Stimulated activated naive CD4-positive, alpha-beta T cell treated with Interleukin-2 at 50 U/mL for 16 hours (primary cell): ENCODE measurements at places on chromosomes 2 and 18.

DNA sequence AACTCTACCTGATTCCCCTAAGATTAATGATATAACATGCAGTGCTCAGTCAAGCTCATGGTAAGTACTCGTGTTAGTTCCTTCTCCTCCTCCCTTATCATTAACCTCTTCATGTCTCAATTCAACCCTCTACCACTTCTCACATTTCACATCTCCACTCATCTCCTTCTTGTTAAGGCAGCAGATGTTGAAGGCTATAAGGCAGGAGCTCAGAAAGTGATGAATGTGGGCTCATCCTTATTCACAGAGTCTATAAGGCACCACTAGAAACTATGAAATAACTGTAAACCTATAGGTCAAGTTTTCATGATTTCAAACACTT is 56.0 kb downstream of the CLHC1 start:
- no peak for DNase-seq

DNA sequence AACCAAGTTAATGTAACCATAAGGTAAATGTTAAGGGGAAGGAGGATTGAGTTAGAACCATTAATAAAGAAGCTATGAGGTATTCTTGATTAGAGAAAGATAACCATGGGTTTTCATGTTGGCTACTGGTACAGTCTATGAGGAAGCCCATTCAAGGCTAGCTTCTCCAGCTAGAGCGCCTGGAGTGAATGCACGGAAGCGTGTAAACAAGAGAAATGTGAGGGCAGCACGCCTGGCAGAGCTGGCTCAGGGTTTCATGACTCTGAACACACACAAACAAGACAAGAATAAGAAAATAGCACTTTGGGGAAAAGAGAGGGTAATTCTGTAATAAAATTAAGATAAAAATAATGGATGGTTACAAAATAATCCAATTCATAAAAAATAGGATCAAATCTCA is 255.3 kb downstream of the PDE11A start:
- DNase-seq = no peak

GRCh38 chr2:149701241-149701640 is 113.7 kb upstream of the MMADHC start:
- no peak for DNase-seq

- no peak for DNase-seq
Observed at GRCh38 chr2:219271021-219271420, 8.1 kb upstream of the DNAJB2 start.

DNA sequence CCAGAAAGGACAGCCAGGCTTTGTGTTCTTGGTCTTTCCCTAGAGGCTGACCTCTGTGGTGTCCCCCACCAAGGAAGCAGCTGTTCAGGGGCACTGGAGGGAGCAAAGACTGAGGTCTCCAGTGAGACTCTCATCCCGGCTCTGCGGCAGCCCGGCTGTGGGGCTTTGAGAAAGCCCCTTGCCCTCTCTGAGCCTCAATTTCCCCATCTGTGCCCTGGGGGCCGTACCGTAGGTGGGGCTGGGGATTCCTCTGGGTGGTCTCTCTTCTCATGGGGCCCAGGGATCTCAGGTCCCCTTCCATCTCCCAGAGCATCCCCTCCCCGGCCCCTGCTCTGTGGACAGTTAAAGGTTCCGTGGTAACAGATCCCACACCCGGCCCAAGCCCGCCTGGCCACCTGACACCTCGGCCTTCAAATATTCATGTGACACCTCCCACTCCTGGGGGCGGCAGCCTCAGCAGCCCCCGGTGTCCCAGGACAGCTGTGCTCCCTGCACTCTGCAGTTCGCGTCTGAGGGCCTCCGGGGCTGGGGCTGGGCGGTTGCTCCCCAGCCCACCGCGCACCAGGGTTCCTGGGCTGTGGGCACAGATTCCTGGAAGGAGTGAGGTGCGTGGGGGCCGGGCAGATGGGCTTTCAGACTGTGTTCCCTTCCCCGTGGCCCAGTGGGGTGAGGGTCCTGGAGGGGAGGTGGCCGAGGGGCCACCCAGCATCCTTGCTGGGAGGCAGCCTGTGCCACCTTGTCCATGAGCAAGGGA is 15.1 kb upstream of the KLHL30 start:
- no peak for DNase-seq

DNA sequence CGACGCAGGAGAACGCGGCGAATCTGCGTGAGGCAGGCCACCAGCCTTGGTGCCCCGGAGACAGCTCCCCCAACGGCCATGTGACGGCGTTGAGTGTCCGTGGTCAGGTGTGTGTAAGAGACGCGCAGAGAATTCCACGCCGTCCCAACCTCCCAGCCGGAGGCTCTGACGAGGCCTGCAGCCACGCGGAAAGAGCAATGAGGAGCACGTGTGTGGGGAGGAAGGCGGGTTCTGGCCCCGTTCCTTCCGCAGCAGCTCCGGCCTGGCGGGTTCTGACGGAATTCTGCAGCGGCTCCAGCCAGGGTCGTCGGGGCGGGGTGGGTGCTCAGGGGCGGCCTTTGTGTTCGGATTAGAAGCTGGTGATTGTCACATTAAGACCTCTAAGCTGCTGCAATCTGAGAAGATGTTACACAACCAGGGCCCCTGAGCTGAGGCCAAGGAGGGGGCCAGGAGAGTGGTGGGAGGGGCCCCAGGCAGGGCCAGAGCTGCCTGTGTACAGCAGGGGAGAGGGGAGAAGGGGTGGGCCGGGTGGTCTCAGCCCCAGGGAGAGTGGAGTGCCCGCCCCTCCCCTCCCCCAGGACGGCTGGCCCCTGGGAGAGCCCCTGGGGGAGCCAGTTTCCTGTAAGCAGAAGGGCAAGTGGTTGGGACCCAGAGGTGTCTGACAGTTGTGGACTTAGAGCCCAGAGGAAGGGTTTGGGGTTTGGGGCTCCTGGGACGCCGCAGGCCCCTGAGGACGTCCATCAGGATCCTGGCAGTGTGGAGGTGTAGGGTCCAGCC is 5.1 kb upstream of the GAL3ST2 start:
- no peak for DNase-seq

GRCh38 chr18:79772108-79772864 is 25.5 kb upstream of the KCNG2 start:
- DNase-seq = no peak

DNA sequence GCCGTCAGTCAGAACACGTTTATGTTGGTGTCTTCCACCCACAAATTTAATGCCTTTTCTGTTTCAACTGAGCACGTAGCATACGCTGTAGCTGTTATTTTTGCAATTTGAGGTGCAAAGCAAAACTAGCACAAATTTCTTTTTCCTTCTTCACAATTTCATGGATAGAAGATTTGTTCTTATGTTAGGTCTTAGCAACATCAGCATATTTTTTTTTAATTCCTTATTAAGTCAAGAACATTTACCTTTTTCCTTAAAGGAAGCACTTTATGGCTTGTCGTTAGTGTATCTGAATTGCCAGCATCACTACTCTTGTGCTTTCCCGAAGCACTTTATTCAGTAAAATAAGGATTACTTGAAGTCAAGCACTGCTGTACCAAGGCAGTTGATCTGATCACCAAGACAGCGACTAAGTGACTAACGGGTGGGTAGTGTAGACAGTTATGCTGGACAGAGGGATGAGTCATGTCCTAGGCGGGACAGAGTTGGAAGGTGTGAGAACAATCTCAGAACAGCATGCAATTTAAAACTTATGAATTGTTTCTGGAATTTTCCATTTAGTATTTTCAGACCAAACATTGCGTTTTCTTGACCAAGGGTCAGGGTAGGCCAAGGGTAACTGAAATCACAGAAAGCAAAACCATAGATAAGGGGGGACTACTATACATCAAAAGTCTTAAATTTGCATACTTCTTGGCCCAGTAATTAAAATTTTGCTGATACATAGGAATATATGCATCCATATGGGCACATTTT is 13.3 kb downstream of the BABAM2 start:
- DNase-seq = no peak
